ENCODE measurements at places on chromosomes 7 and 10. TPM values are rescaled to one million over a fixed set of nuclear protein-coding genes. Genes with fewer than 3 reads are reported as not detected.

DNA sequence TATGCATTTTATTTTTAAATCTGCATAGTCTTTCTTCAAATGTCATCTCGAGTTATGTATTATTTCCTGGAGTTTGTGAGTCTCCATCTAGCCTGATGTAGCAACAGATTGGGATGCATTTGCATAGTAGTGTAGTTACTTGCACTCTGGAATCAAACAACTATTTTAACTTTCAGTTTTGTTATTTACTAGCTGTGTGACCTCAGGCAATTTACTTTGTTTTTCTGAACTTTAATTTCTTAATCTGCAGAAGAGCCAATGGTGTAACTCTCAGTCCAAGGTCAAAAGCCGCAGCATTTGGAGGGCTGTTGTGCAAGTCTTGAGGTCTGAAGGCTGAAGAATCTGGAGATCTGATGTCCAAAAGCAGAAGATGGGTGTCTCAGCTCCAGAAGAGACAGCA is 175.8 kb upstream of the SORCS1 start:
- no peak for DNase-seq

DNA sequence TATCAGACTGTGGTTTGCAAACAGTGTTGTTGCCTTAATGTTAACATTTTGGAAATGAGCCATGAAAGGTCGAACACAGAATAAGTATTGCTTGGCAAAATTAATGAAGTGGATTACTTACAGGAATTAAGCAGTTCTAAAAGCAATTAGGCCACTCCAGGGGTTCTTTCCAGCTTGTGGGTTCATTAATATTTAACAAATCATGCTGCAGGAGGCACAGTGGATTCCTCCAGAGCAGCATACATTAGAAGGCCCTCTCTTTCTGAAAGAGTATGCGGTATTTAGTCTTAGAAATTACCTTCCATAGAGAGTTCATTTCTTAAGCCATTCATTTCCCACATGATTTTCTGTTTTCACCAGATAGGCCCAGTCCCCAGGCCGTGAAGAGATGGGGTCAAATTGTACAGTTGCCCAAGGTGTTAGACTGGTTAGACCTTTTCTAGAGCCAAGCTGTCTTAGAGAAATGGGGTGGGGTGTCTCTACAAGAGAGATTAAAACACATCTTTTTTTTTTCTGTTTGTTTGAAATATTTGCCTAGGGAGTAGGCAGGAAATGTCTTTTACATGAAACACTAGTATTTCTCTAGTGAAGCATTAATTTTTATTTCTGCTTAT is 40.0 kb upstream of the AGR3 start:
- DNase-seq: no peak

Gene PODXL
- total RNA-seq: 0.27 TPM

Gene HOXA11
- not detected for total RNA-seq

Gene OAT
- total RNA-seq: 47.2 TPM

DNA sequence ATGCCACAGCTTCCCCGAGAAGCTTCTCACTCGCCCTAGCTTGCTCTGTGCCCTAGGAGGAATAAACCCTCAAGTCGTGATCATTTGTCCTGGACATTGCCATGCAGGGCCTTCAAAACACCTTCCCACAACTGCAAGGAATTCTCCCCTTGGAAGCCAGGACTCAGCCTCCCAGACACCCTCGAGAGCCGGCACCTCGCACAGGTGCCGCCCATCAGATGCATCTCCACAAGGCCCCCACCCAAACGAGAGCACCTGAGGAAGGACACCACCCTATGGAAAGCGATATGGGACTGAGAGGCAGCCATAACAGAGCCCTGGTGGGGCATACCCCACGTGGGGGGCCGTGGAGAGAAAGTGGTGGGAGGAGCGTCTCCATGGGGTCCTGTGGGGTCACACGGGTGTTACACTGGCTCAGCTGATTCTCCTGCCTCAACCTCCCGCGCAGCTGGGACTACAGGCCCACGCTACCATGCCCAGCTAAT is 77.6 kb upstream of the FOXK1 start:
- no peak for DNase-seq

- no peak for DNase-seq
Measured at GRCh38 chr7:26723129-26723528, 141.3 kb downstream of the SKAP2 start.

- DNase-seq: no peak
Measured at GRCh38 chr7:107528461-107528860, 35.3 kb downstream of the COG5 start.

DNA sequence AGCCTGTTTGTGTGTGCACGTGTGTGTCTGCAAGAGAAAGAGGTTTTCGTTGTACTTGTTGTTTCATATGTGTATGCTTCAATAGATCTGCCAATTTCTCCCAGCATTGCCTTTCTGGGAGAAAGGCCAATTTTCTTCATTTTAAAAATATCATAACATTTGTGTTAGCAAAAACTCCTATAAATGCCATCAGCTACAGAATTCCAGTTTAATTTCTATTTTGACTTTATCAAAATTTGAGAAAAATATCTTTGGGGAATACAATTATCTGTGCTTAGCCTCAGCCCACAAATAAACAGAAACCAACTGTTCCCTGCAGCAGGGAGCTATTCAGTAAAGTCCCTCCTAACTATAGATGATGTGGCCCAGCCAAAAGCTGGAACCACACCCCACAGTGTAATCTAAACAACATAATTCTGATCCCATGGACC is 68.3 kb upstream of the MGMT start:
- DNase-seq: no peak

Gene SEMA3D
- total RNA-seq: not detected

- peak; percentile 72 for DNase-seq
Measured at GRCh38 chr10:13440185-13441061, 88.4 kb downstream of the BEND7 start.

Gene RADIL
- not detected for total RNA-seq

DNA sequence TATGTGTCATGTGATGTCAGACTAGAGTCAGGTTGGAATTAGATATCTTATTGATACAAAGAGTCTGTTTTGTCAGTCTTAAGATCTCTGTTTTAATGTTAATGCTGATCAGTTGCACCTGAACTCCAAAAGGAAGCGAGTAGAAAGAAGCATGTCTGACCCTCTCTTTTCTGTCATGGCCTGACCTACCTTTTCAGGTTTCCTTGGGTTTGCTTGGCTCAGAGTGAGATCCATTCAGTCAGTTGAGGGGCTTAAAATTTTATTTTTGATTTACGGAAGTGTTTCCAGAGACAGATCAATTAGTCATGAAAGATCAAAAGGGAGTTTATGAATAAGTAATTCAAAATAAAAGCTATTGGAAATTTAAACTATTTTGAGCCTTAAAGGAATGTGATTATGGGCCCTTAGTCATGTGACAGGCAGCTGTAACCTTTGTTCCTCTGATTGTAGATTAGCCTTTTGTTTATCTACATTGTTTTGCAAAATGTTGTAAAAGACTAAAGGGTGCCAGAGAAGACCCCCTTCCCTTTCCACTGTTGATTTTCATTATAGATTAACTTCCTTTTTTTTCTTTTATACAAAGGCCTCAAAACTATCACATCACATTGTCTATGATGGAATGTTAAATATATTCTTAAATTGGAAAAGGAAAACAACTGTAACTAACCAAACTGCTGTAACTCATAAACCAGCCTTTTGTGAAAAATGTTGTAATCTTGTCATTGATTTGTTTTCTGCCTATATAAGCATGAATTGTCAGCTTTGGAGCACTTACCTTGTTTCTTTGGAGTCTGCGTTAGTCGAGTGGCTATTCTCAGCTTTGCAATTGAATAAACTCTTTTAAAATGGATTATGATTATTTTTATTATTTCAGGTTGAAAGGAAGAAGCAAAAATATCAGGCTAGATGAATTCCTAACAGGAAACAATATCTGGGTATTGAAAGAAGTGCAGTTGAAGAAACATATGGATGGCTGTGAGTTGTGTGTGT is 195.5 kb upstream of the MBL2 start:
- DNase-seq: no peak

Data from naive thymus-derived CD8-positive, alpha-beta T cell (primary cell).